Fibroblast of the conjunctiva (primary cell): ENCODE measurements at places on chromosomes 16 and 17.

GRCh38 chr16:81780350-81780749, 1.3 kb downstream of the PLCG2 start:
- no peak for DNase-seq

- no peak for DNase-seq
These were observed 57.2 kb downstream of the SOCS1 start for GRCh38 chr16:11198828-11199227.

GRCh38 chr16:70688246-70688742, 2.4 kb upstream of the MTSS2 start:
- peak; percentile 35 for DNase-seq

- no peak for DNase-seq
These were observed 26.2 kb upstream of the MYH10 start for GRCh38 chr17:8656693-8657092.

DNA sequence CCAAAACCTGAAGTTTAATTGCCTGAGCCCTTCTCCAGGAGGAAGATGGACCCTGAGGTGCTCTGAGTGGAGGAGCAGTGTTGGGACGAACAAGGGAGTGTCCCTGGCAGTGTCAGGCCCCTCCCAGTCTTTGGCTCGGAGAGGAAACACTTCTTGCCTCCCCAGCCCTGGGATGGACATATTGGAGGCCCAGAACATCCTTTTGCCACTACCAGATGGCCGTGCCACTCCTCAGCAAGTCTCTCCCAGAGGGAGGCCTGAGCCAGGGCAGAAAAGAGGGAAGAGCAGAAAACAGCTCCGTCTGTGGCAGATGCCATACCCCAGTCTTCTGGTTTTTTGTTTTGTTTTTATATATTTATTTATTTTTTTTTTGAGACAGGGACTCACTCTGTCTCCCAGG, 91.5 kb upstream of the CRHR1 start:
- no peak for DNase-seq

GRCh38 chr17:68709461-68709860, 108.3 kb upstream of the FAM20A start:
- DNase-seq, result no peak

GRCh38 chr17:77337150-77337549, 196.4 kb downstream of the SEC14L1 start:
- DNase-seq, result no peak

DNA sequence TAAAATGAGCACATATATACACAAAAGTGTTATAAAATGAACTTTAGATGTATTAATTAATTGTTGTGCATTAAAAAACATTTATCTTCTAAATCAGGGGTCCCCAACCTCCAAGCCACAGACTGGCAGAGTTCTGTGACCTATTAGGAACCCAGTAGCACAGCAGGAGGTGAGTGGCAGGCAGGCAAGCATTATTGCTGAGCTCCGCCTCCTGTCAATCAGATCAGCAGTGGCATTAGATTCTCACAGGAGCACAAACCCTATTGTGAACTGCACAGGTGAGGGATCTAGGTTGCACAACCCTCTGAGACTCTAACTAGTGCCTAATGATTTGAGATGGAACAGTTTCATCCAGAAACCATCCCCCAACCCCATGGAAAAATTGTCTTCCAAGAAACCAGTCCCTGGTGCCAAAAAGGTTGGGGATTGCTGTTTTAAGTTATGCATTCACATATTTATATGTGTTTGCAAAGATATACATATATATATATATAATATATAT, 583.7 kb downstream of the KCNJ2 start:
- DNase-seq, result no peak

DNA sequence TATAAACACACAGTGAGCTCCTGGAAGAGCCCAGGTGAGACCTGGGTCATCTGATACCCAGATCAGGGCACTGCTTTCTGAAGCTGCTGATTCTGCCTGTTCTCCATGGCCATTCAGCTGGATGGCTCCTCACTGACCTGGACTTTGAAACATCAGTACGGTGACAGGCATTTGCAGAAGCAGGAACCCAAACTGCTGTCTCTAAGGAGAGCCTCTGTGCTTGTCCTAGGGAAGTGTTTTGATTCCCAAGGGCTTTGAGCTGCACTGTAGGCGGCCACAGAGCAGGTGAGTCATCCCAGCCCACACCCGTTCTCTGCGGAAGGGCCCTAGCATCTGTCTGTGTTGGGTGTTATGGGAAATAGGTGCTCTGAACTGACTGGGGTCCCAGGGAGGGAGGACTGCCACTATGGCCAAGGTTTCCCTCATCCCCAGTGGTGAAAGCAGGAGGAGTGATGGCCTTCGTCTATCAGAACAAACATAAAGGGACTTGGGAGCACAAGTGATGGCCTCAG, 60.7 kb upstream of the ADCY9 start:
- no peak for DNase-seq

DNA sequence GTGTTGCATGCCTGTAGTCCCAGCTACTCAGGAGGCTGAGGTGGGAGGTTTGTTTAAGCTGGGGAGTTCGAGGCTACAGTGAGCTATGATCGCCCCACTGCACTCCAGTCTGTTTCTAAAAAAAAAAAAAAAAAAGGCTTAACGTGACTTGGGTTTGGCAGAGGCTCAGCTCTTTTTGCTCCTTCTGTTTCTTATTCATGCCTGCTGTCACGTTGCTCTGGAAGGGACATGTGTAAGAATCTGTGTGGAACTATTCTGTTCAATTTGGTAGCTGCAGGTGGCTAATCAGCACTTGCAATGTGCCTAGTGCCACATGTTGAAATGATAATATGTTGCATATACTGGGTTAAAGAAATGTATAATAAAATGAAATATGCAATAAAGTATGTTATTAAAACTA, 20.9 kb upstream of the SYT17 start:
- DNase-seq, result no peak

GRCh38 chr17:74303305-74303704, 22.7 kb upstream of the KIF19 start:
- DNase-seq, result no peak

DNA sequence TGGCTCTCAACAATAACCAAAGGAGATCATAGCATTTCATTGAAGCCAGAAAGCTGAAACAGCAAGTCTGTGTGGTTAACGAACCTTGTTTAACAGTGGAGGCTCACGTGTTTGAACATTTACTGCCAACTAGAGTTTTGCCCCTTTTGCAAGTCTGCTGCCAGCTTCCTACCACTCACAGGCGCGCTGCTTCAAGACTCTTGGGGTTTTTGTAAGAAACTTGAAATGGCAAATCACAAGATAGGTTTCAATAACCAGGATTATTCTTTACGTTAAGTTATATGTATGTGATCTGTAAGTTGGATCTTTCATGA, 1.2 kb downstream of the SNTB2 start:
- no peak for DNase-seq

GRCh38 chr17:80786470-80786869, 205.2 kb upstream of the CHMP6 start:
- no peak for DNase-seq

DNA sequence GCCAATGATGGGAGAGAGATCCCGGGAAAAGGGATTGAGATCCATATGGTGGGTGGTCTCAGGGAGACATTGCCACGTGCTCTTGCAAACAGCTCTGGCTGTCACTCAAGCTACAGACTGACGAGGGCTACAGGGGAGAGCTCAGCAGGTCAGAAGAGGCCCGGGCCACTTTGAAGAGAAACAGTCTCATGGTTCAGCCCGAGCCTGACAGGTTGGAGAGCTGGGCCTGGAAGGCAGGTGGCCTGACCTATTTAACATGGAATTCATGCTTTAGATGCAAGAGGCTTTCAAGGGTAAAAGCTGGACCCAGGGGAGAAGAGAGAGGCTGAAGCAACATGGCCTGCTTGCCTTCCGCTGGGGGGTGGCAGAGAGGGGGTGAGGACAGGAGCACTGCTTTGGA, 81.0 kb upstream of the BRD7 start:
- no peak for DNase-seq

GRCh38 chr17:68381076-68381900, 76.0 kb downstream of the WIPI1 start:
- DNase-seq, result peak; percentile 39

DNA sequence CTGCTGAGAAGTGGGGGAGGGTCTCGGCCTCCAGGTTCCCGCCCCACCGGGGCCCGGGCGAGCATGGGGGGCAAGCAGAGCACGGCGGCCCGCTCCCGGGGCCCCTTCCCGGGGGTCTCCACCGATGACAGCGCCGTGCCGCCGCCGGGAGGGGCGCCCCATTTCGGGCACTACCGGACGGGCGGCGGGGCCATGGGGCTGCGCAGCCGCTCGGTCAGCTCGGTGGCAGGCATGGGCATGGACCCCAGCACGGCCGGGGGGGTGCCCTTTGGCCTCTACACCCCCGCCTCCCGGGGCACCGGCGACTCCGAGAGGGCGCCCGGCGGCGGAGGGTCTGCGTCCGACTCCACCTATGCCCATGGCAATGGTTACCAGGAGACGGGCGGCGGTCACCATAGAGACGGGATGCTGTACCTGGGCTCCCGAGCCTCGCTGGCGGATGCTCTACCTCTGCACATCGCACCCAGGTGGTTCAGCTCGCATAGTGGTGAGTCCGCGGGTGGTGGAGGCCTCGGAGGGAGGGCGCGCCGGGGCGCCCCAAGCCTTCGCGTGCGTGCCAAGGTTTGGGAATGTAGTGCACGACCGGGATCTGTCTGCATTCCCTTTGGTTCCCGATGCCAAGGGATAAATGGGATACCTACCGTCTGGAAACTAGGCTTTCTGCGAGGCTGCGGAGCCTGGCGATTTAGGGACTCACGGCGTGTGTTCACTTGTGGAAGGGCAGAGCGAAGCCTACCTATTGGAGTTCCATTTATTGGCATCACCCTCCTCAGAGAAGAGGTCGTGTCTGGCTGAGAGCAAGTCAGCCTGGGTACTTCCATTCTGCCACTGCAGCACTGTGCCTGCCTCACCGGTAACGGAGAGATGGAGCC, 1.0 kb downstream of the ZNRF1 start:
- DNase-seq, result no peak

GRCh38 chr16:12965274-12965804, 63.9 kb downstream of the SHISA9 start:
- no peak for DNase-seq

- DNase-seq, result no peak
These were observed 148.1 kb downstream of the SOCS1 start for GRCh38 chr16:11107780-11108465.

DNA sequence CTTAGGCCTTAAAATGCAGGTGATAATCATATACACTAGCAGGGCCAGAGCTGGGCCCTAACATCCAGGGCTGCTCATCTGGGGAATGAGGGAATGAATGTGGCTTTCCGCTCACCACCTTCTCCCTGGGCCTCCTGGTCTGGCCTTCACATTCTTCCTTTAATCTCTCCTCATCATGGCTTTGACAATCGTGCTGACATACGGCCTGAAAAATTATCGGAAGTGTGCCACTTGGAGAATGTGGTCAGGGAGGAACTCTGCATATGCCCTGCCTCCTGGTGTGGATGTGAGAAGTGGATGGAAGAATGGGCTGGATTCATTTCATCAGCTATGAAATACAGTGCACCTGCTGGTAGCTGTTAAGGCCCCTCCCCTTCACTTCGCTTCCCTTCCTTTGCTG, 2.4 kb downstream of the WSCD1 start:
- DNase-seq, result no peak

- no peak for DNase-seq
These were observed 17.7 kb upstream of the ASGR1 start for GRCh38 chr17:7196651-7197401.

DNA sequence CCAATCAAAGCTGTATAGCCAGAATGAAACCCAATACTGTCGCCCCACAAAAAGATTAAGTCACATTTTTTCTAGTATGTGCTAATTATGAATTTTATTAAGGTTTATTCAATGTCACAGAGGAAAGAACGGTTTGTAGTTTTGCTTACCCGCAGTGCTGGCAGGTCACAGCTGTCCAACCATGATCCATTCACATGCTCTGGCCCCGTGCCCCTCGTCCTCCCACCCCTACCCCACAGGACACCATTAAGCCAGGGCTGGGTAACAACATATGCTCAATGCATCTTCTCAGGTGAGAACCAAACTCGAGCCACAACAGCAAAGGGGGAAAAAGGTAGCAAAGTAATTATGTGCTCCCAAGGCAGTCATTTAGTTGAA, 589 bp upstream of the FBF1 start:
- DNase-seq, result no peak

GRCh38 chr16:78679546-78679945, 580.1 kb downstream of the WWOX start:
- no peak for DNase-seq

GRCh38 chr16:89324056-89325010, 106.8 kb downstream of the ZNF778 start:
- peak; percentile 43 for DNase-seq

- no peak for DNase-seq
These were observed 14.7 kb downstream of the PHKB start for GRCh38 chr16:47475786-47476185.

- DNase-seq, result no peak
These were observed 5.2 kb upstream of the MYH4 start for GRCh38 chr17:10474536-10474935.

DNA sequence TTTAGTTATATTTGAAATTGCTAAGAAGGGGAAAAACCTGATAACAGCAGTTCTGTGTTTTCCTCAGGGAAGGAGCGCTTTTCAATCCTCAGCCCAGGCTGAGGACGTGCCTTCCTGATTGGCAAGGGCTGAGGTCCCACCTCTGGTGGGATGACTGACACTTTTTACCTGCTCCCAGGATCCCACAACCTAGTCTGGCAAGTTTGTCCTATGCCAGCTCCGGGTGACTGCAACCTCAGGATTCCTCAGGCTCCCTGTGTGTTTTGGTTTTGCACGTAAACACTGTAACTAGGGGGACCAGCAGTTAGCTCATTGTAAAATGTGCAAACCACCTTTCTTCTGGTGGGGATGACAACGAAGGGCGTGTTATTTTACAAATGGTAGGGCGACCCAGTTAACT, 7.5 kb downstream of the MARCHF10 start:
- DNase-seq, result no peak

DNA sequence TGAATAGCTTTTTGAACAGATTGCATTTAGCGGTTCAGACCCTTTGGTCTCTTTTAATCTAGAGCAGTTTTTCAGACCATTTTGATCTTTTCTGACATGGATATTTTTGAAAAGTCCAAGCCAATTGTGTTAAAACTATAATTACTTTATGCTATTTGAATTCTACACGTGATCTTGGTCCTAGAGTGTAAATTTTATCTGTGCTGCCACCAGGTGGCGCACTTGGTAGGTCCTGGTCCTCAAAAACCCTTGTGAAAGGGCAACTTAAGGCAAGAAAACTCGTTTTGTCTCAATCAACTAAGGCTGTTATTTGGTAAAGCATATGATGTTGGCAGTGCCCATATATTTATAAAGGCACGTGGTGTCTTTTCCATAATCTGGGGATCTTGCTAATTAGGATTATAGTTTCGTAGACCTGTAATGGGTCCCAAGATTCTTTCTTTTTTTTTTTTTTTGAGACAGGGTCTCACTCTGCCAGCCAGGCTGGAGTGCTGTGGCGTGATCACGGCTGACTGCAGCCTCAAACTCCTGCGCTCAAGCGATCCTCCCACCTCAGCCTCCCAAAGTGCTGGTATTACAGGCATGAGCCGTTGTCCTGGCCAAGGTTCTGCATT, 43.9 kb upstream of the TEX2 start:
- peak; percentile 64 for DNase-seq

GRCh38 chr16:2511128-2511800, 2.5 kb upstream of the ATP6V0C start:
- no peak for DNase-seq

GRCh38 chr17:59167571-59168001, 12.0 kb downstream of the PRR11 start:
- no peak for DNase-seq
